ENCODE measurements at places on chromosomes 4 and X.

DNA sequence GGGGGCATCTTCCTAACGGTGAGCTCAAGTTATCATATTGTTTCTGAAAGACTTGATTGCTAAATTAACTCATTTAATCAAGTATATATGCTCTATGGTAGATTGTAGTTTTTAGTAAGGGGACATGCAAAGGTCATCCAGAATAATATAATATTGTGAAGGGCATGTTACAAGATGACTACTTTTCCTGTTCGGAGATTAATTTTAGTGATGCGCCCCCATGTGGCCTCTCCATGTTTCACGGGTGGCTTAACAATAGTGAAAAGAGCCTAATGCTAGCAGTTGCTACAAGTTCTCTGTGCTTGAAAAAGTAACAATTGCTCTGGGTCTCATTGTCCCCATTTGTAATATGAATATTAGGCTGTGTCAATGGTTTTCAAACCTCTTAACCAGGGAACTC is 12.2 kb downstream of the SMPX start:
- DNase-seq, result peak; percentile 22

- no peak for DNase-seq
Measured at GRCh38 chr4:6576932-6577331, 1.9 kb downstream of the MAN2B2 start.

GRCh38 chr4:123418351-123418931 is 21.8 kb downstream of the SPRY1 start:
- peak; percentile 82 for DNase-seq

- no peak for DNase-seq
Measured at GRCh38 chr4:126182786-126183185, 868.0 kb downstream of the FAT4 start.

DNA sequence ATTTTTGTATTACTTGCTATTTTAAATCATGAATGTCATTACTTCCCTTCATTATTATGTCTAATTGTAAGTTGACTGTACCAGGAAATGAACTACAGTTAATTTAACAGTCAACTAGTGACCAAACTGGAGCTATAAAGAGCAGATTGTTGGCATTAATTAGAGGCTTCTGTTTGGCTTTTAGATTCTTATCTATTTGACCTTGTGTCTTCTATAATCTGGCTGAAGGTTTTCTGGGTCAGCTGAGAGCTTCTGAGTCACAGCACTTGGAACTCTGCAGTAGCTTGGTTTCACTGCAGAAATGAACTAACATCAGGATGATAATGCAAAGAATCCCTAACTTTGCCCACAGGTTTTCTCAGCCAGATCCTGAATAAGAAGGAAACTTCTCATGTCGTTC is 169.2 kb upstream of the LEF1 start:
- DNase-seq, result no peak

DNA sequence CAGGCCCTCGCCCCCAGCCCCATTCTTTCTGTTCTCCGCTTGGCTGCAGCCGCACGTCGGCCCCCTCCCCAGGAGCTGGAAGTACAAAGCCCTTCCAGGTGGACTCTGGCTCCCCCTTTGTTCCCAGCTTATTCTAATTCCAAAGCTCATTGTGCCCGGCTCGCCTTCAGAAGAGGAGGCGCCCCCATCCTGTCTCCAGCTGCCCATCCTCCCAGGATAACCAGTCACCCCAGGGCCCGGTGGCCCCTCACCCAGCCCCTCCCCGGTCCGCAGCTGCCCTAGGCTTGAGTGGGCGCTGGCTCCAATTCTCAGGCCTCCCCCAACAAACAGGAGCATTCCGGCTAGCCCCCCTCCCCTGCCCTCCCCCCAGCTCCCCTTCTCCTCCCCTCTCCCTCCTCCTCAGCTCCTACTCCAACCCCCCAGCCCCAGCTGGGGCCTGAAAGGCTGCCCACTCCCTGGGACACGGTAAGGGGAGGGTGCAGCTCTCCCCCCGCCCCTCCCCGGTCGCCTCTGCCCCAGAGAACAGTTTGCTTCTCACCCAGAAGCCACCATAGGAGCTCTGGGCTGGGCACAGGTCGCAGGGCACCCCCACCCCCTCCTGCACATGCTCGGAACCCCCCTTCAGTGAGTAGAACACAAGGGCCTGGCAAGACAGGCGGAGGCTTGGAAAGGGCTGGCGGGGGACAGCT is 3.1 kb upstream of the SLC6A8 start:
- no peak for DNase-seq

DNA sequence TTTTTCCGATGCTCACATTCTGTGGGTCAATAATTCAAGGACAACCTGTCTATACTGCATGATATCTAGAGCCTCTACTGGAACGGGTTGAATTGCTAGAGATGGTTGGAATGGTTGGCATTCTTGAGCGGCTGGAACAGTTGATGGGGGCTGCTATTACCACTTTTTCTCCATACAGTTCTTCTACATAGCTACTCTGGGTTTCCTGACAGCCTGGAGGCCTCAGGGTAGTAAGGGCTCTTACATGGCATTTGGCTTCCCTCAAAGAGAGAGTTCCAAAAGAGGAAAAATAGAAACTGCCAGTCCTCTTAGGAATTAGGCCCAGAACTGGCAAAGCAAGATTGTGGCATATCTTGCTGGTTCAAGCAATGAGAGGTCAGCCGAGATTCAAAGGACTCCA is 53.1 kb downstream of the NAA11 start:
- DNase-seq, result no peak

- DNase-seq, result no peak
Measured at GRCh38 chr4:30295652-30296051, 424.5 kb upstream of the PCDH7 start.

DNA sequence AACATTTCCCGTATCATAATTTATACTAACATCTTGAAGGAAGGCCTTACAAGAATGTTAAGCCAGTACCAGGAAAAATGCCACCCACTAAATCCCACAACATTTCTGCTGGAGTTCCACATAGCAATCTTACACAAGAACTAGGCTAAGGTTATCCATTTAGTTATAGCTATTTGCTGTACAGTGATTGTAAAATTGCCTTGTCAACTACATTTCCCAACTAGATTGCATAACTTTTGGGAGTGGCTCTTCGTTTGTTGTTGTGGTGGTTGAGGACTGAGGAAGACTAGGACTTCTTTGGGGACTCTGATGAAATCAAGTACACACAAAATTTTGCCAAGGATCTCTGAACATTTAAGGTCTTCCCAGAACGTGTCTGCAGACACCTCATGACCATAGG is 8.0 kb downstream of the IBSP start:
- no peak for DNase-seq

- DNase-seq, result no peak
Measured at GRCh38 chrX:27078371-27078770, 384.8 kb downstream of the PPP4R3C start.

DNA sequence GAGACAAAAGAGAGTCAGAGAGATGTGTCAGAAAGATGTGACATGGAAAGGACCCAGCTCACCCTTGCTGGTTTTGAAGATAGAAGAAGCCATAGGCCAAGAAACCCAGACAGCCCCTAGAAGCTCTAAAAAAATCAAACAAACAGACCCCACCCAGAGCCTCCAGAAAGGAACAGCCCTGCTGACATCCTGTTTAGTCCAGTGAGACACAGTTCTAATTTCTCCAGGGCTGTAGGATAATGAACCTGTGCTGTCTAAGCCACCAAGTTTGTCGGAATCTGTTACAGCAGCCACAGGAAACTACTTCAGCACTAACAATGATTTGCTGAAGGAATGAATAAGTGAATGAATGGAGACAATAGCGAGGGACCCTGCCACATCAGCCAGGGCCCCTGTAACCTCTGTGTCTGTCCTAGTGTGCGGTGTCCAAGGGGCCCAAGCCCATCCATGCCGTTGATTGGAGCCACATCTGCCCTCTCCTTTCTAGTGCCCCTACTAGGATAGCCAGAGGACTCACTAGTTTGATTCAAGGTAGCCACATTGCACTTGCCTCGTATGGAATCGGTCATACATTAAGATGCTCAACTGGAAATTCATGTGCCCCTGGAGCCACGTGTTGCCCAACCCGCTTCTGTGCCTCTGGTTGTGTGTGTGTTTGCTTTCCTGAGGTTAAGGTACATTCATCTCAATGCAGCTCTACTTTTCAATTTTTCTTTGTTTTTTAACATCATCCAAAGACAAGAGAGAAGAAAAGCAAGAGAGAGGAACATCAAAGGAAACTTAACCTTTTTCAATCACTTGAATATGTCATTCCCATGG is 32.5 kb upstream of the SLC2A9 start:
- no peak for DNase-seq

DNA sequence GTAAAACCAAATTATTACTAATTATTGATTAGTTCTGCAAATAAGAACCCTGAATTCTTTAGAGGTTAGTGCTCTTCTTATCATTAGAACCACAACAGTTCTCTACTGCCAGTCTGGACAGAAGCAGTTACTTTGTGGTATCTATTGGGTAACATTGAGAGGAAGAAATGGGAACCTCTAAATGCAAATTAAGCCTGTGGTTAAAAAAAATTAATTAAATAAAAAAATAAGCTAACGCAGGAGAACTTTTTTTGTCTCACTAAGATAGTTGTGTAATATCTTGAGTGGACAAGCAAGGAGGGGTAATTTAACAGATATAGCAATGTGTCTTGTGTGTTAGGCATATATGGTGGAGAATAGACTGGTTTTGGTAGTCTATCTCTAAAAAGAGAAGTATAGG is 32.9 kb upstream of the TET2 start:
- peak; percentile 83 for DNase-seq

- no peak for DNase-seq
Measured at GRCh38 chr4:7892212-7893019, 47.2 kb downstream of the AFAP1 start.

DNA sequence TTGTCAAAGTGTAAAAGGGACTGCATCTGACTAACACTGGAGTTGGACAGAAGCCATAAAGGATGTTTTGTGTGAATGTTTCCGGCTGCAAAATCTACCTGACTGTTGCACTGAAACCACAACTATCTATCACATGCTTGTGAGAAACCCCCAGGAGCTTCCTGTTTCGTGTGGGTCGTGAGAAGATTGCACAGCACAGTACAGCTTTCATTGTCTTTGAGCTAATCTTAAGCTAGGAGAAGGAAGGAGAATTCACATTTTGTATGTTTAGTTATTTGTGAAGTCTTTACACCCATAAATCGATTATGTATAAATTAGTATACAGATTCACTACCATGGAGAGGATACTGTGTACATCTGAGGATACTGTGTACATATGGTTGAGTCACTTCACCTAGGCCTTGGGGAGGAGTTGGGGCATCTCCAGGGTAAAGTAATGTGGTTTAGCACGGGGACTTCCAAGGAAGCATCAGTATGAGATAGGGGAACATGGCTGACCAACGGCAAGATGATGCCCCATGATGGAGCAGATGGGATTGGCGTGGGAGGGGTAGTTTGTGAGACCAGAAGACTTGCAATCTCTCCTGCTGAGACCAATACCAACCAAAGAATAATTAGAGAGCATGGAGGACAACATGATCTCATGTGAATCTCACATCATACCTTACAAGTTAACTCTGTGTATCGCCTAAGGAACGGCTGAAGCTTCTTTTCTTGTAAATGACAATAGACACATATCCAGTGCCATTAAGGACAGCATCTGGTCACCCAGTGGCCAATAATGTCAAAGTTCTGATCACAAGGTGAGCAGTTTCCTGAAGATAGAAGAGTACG is 43.1 kb upstream of the FAM9C start:
- peak; percentile 77 for DNase-seq

DNA sequence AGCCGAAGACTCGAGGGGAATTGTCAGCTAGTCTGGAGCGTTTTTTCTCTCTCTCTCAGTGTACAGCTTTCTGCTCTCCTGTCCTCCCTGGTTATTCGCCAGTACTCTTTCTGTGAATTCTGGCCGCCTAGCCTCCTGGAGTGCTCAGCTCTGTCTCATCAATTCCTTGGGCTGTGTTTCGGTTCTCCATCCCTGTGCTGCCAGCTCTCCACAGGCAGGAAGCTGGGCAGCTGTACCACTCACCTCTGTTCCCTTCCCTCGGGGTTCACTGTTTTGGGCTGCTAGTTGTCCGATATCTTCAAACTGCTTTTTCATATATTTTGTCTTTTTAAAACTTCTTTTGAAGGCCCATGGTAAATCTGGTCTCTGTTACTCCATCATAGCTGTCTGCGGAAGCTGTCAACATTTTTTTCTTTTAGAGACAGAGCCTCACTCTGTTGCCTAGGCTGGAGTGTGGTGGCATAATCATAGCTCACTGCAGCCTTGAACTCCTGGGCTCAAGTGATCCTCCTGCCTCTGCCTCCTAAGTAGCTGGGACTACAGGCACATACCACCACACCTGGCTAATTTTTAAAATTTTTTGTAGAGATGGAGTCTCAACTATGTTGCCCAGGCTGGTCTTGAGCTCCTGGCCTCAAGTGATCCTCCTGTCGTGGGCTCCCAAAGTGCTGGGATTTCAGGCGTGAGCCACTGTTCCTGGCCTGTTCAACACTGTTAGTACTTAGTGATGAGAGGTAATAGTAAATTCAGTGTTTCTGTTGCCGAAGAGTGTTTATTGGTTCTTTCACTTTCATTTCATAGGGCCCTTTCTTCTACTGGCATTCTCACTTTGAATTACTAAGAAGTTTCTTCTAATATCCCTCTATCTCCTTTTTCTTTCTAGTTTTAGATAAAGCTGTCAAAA is 18.6 kb downstream of the ZCCHC4 start:
- DNase-seq, result no peak

GRCh38 chr4:87012265-87012953 is 77.6 kb downstream of the AFF1 start:
- peak; percentile 5 for DNase-seq

- peak; percentile 16 for DNase-seq
Measured at GRCh38 chrX:146224442-146224841, 406.8 kb downstream of the SLITRK2 start.

GRCh38 chr4:29770627-29771026 is 949.5 kb upstream of the PCDH7 start:
- no peak for DNase-seq

- DNase-seq, result peak; percentile 79
Measured at GRCh38 chrX:125205133-125205917, 114.3 kb upstream of the TEX13C start.

DNA sequence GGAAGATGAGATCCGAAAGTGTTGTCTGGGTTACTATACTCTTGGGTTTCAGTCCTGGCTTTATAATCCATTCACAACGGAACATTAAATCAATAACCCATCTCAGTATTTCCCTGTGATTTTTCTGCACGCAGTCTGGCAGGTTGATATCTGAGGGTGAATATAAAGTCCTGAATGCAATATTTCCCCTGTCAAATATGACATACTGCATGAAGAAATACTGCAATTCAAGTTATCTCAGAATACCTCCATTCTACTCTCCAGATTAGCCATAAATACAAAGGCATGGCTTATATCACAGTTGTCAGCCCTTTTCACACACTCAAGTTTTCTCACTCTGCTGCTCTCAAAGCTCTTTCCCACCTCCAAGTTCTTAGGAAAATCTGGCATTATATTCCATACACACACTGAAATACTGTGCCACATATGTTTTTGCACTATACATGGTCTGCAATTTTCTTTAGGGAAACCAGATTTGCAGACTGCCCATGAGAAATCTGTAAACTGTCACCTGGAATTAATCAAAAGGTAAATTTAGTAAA is 64.7 kb downstream of the WDFY3 start:
- DNase-seq, result no peak

DNA sequence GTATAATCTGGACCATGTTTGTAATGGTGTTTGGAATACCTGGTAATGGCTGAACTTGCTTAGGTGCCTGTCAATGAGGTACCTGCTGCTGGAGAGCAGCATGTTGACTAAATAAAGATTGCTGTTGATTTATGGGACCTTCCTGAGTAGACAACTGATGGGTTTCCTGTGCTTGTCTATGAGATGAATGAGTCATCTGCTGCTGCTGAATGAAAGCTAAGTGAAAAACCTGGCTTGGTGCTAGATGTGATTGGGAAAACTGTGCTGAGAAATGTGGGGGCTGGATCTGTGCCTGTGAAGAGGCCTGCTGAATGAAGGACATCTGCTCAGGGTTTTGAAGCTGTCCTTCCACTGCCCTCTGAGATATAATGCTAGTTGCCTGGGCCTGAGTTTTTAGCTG is 69.6 kb downstream of the WNK3 start:
- DNase-seq, result no peak

- DNase-seq, result peak; percentile 13
Measured at GRCh38 chrX:2159393-2159792, 341.4 kb downstream of the DHRSX start.
